Hematopoietic multipotent progenitor cell (in vitro differentiated cells): ENCODE measurements at places on chromosomes 6 and 20.

GRCh38 chr6:69883551-69883950 is 17.2 kb downstream of the COL19A1 start:
- DNase-seq: no peak

- no peak for DNase-seq
Measured at GRCh38 chr6:65671922-65672321, 35.1 kb downstream of the EYS start.

- DNase-seq: no peak
Measured at GRCh38 chr6:131117878-131118277, 17.4 kb upstream of the AKAP7 start.

GRCh38 chr6:129495652-129496051 is 214.3 kb downstream of the ARHGAP18 start:
- DNase-seq: no peak

DNA sequence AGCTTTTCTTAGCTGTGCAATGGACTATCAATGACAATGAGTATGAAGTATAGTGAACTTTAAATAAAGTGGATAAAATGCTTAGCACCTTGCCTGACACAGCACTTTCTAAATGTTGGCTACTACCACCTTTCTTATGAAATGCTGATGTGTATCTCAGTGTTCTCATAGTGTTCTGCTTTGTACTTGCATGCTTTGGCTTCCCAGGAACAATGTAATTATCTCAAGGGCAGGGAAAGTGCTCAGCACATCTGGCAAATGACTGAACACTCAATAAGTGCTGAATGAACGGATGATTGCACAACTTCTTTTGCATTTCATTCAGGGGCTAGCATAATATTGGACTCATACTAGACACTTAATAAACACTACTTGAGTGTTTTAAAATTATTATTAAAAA is 28.2 kb upstream of the NOX3 start:
- DNase-seq: no peak

DNA sequence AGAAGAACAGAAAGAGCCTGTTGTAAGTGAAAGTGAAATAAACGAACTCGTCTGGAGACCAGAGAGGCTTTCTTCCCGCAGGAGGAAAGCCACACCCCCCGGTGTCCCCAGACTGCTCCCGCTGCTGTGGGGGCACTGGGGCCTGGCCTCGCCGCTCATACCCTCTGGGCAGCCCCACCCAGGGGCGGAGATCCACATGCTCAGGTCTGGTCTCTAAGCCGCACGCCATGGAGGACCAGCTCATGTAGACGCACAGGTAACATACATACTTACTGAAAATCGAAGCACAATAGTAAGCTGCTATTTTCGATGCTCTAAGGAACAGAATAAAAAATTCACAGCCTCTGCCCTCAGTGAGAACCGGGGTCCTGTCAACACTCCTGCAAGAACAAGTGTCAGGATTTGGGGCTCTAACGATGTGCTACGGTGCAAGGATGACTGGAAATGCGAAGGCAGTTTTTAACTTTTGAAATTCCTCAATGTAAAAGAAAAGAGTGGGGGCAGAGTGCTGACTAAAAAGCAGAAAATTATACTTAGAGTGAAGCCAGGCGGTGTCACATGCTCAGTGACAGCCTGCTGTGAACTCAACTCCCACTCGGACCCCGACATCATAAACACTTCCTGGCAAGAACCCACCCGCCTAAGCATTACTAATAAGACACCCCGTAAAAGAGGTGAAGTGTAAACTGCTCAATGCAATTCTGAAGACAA is 110.5 kb downstream of the IRF4 start:
- no peak for DNase-seq

DNA sequence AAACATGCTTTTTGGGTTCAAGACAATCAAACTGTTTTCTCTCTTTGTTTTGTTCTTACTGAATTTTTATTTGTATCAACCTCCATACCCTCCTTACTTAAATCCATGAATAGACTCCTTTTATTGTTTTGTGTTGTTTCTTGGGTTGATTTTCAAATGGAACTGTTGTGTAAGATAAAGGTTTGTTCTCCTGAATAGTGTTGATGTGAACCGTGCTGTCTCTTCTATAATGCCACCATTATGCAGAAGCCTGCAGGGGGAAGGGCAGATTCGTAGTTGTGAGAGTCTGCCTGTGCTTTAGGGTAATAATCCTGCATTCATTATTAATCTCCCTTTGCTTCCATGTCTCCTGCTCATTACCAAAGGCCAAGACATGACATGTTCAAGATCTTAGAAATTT is 105.9 kb downstream of the CDKAL1 start:
- no peak for DNase-seq

- DNase-seq: no peak
Measured at GRCh38 chr20:57661746-57662455, 41.7 kb upstream of the ZBP1 start.

DNA sequence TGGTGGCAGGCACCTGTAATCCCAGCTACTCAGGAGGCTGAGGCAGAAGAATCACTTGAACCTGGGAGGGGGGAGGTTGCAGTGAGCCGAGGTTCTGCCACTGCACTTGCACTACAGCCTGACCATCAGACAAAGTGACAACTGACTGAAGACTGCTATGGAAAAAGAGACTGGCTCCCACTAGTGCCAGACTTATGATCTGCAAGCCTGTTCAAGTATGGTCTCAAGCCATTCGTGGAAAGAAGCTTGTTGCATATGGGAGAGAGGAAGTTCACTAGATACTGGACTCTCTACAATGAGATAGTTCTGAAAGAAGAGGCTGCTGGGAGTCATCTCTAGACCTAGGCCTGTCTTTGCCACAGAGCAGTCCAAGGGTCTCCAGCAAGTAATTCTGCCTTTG is 26.7 kb downstream of the MDN1 start:
- DNase-seq: peak; percentile 52

DNA sequence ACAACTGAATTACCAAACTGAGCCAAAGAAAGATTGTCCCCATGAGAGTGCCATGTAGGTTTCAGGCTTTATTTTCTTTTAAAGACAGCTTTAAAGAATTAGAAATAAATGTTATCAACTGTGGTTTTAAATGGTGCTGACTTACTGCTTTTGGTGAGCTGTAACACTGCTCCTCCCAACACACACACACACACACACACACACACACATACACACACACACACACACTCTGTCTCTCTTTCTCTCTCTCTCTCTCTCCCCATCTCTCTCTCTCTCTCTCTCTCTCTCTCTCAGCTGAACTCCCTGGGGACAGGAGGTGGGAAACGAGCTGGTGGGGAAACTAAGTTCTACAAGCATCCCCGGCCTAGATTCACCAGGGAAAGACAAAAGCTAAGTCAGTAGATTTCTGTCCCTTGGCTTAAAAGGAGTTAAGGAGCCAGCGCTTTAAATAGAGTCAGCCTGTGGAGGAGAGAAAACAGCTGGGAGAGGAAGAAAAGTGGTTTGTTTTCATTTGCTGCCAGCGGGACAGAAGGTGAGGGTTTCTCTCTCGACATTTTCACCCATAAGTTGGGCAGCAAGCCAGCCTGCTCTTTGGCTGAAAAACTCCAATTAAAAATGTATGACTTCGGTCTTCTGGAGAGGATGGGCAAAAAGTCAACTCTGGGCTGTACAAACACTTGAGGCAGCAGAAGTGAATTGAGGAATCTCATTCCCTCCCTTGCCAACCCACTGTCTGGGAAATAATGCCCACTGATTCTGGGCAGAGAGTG is 27.4 kb downstream of the CBLN4 start:
- DNase-seq: no peak

DNA sequence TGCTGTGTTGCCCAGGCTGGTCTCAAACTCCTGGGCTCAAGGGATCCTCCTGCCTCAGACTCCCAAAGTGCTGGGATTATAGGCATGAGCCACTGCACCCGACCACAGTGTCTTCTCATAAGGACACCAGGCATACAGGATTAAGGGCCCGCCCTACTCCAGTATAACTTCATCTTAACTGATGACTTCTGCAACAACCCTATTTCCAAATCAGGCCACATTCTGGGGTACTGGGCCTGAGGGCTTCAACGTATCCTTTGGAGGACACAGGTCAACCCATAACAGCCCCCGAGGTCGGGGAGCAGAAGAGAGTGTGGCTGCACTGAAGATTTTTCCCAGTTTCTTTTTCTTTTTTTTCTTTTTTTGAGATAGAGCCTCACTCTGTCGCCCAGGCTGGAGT is 39.7 kb downstream of the SUN5 start:
- DNase-seq: no peak

GRCh38 chr6:158560836-158561320 is 987 bp downstream of the TMEM181 start:
- DNase-seq: no peak

DNA sequence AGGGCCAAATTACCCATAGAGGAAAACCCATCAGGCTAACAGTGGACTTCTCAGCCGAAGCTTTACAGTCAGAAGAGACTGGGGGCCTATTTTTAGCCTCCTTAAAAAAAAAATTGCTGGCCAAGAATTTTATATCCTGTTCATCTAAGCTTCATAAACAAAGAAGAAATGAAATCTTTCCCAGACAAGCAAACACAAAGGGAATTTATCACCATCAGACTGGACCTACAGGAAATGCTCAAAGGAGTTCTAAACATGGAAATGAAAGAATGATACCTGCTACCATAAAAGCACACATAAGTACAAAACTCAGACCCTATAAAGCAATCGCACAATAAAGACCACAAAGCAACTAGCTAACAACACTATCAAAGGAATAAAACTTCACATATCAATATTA is 19.3 kb downstream of the DTNBP1 start:
- DNase-seq: no peak

GRCh38 chr20:46894971-46895905 is 595 bp downstream of the EYA2 start:
- DNase-seq: no peak

- no peak for DNase-seq
Measured at GRCh38 chr6:33857932-33858475, 54.2 kb upstream of the MLN start.

GRCh38 chr6:120005292-120005976 is 655.9 kb upstream of the MAN1A1 start:
- DNase-seq: no peak

GRCh38 chr6:95882371-95882770 is 133.4 kb upstream of the FUT9 start:
- no peak for DNase-seq

DNA sequence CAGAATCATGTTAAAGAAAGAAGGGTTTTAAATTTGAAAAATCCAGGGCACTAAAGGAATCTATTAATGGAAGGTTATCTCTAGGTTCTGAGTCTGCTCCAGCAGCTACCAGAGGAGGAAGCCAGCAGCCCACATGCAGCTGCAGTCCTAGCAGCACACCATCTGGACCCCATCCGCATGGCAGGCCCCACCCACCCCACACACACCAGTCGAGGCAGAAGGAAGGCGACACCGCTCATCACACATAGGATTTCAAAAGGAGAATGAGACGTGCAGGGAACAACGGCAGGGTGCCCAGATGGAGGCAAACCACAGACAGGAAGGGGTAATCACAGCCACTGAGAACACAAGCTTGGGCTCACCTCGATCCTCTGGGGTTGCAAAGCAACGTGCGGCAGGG is 78.9 kb downstream of the GINS1 start:
- DNase-seq: no peak
